ENCODE measurements at places on chromosomes 4 and X.

DNA sequence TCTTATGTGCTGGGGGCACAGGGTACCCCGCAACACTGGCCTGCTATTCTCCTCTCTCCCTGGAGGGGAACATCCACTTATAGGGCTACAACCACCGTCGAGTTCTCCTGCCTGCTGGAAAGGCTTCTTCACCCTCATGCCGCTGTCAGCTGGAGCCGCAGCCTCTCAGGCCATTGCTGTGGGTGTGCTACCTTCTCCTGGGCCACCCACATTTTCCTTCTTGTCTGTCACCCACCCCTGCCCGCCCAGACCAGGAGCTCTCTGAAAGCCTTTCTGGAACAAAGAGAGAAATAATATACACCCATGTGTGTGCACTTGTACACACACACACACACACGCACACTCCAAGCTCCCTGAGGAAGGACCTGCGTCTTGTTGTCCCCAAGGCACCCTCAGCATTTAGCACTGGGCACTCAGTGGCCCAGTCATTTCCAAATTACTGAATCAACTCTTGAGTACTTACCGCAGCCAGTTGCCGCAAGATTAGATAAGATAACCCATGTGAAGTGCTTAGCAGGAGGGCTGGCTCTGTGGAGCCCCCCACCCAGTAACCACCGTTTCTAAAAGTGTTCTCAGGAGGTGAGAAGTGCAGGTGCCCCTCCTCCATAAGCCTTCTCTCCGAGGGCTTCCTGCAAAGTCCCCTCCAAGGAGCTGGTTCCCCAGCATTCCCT, 50.2 kb downstream of the CPZ start:
- DNase-seq = no peak

DNA sequence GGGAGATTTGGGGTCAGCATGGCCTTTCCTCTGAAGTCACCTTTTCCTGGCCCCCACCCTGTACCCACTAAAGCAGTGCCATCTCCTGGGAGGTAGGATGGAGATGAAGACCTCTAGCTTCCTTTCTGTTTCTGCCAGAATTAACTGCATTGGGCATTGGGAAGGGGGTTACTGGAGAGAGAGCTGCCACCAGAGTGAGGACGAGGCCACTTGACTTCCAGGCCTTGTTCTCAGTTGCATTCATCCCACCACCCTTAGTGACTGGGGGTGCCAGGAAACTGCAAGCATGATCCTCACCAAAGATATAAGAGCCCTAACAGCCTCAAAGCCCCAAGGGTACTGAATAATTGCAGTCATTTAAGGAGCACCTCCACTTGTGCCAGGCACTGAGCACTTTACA, 15.8 kb downstream of the SASH3 start:
- DNase-seq = no peak

DNA sequence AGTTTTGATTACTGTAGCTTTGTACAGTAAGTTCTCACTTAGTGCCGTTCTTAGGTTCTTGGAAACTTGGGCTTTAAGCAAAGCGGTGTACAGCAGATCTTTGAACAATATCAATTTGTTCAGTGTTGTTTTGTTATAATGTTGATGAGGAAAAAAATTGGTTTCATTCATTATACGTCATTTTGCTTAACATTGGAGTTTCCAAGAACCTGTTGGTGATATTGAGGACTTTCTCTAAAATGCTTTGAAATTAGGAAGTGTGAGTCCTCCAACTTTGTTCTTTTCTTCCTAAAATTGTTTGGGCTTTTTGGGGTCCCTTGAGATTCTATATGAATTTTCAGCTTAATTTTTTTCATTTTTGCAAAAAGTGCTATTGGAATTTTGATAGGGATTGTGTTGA, 49.1 kb downstream of the STAG2 start:
- no peak for DNase-seq

- DNase-seq = no peak
These were observed 9.8 kb upstream of the RTL5 start for GRCh38 chrX:72141372-72142004.

- no peak for DNase-seq
These were observed 33.3 kb downstream of the BBS12 start for GRCh38 chr4:122765692-122766352.

DNA sequence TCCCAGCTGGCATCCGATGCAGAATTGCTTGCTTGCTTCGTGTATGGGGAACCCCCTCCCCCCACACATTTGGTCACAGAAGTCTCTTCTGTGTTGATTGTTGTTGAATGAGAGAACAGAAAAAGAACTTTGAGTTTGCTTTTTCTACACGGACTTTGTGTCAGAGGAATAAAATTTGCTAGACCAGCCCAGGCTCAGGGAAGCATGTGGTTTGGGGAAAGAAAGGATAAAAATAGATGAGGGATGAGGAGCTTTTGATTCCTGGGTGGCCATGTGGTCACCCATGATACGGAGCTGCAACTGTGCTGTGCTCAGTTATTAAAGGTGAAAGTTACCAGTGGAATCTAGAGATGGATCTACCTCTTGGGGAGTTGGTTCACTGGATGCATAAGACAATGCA, 34.2 kb upstream of the ESX1 start:
- no peak for DNase-seq

- DNase-seq = no peak
These were observed 16.6 kb downstream of the TRIML2 start for GRCh38 chr4:188092824-188093223.

GRCh38 chrX:129690435-129690834, 35.7 kb upstream of the APLN start:
- DNase-seq = no peak

DNA sequence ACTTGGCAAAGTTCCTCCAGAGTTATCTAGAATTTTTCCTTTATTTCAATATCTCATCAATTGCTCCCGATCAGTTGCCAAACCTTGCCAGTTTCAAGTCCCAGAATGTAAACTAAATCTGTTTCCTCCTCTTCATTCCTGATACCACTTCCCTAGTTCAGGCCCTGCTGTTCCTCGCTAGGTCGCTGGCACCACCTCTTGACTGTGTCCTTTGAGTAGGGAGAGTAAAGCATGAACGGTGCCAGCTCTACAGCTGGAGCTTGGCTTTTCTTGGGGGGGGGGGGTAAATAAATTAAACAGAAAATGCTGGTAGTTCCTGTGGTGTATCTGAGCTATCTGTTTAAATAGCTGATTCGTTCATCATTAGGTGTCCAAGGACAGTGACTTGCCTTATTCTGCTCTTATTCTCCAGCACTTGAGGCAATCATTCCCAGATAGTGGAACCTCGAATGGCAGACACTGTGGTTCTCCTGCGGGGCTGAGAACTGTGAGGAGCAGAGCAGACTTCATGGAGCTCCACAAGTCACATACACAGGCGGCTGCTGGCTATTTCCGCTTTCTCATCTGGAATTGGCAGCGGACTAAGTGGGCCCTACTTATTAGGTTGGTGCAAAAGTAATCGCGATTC, 168.3 kb upstream of the FAT1 start:
- DNase-seq = no peak

DNA sequence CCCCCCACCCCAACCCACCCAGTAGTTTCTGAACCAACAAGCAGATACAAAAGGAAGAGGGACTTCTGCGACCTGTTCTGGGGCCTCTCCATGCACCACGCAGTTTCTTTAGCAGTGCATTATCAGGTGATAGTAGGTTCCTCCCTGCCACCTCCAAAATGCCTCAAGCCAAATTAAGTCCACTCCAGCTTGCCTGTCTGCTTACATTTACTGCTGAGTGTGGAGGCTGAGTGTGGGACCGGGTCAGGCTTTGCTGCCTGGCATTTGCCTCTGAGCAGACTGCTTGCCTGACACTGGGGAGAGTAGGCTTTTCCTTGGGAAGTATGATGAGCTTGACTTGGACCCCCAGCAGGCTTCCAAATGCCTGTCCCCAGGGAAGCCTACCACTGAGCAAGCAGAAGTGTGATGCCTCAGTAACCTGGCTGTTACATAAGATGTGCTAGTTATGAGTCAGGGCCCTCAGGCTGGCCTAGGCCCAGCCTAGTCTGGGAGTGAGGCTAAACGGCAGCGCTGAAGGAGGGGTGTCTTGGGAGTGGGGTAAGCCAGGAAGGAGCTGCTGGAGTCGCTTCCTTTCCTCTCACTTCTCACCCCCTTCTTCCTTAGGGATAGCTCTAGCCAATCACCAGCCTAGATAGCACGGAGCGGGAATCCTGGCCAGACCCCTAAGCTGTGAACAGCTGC, 9.0 kb downstream of the TSC22D3 start:
- no peak for DNase-seq
